ENCODE measurements at places on chromosomes 11 and 22.
A peak's percentile ranks its signal among the peaks of the same experiment; 100 is the strongest.

- no peak for DNase-seq
Measured at GRCh38 chr11:25988178-25988577, 343.8 kb upstream of the ANO3 start.

DNA sequence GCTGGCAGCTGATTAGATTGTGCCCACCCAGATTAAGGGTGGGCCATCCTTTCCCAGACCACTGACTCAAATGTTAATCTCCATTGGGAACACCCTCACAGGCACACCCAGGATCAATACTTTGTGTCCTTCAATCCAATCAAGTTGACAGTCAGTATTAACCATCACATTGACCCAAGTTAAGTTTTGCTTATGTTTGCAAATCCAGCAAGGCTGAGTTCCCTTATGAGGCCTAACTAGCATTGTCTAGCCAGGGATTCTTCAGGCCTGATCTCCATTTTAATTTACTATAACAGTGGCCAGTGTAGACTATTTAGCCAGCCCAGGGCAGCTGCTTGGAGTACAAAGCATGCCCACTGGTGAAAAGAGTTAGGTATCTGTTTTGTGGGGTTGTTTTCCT lies 2.3 kb upstream of the KCTD14 start:
- DNase-seq = no peak

GRCh38 chr11:66022401-66023185 lies 3.7 kb downstream of the CATSPER1 start:
- DNase-seq = peak; percentile 72

GRCh38 chr11:124329787-124330478 lies 9.9 kb upstream of the OR8D2 start:
- no peak for DNase-seq

DNA sequence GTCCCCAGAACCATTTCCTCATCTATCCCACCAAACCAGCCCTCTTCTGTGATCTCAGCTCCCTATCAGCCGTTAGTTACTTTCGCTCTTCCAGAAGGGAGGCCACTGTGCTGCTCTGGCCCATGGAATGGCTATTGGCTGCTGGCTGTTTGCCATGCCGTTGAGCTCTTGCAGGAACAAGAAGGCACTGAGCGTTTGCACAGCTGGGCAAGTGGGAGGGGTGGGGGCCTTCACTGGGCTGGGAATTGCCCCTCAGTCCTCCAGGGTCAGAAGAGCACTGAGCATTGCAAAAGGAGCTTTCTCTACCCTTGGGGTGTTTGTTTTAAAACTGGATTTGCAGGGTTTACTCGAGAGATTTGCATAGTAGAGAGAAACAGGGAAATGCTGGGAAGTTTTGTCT lies 129.0 kb upstream of the PARVA start:
- peak; percentile 35 for DNase-seq

DNA sequence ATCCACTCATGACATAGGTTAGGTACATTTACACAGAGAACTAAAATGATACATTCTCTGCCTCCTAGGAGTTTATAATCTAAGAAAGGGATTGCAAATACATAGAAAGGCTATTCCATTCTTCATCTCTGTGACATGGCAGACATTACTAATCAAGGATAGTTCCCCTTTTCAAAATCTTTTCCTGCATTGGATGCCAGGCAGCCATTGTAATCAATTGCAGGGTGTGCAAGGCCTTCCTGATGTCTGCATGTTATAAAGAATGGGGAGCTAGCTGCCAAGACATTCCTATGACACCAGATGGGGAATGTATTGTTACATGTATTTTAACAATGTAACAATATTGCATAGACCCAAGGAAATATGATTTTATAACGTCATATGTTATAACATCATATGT lies 82.0 kb downstream of the KIRREL3 start:
- peak; percentile 26 for DNase-seq

- DNase-seq = peak; percentile 15
Measured at GRCh38 chr22:25451480-25452114, 112.9 kb upstream of the GRK3 start.

DNA sequence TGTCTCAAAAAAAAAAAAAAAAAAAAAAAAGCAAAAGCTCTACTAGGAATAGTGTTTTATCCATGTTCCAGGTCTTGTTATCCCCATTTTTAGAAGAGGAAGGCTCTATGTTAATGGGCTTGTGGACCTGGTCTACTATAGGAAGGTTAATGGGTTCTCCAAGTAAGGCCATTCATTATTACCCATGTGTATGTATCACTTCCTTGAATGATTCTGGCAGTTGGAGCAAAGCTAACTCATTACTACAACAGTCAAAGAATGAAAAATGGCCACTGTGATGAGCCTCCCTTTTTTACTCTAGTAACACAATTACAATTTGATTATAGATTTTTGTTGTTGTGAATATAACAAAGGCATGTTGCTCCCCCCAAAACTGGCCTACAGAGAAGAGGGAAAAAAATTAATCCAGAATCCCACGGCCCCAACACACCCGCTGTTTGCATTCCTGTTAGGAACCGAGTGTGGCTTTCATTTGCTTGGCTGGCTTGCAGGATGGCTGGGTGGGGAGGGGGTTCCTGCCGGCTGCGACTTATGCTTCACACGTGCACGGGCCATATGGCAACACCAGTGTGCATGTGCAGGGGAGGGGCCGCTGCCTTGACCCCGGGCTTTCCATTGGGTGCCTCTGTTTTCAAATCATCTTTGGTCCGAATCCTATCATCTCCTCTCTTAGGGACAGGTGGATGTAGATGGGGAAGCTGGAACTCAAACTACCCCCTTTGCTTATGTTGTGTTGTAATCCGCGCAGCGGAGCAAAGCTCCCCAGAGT lies 148.8 kb downstream of the HIPK3 start:
- DNase-seq = no peak

DNA sequence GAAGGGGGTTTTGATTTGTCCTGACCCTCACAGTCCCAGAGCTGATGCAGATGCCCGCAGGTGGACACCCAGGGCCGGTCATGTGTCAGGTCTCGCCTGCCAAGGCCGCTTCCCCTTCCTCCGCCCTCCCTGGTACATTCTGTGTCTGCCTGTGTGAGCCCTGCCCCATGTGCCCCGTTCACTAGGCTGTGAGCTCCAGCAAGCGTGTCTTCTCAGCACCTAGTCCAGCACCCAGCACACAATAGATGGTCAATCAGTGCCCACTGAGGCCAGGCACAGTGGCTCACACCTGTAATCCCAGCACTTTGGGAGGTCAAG lies 29.9 kb upstream of the PPARA start:
- no peak for DNase-seq

- no peak for DNase-seq
Measured at GRCh38 chr11:128532572-128533091, 54.7 kb downstream of the ETS1 start.

- DNase-seq = no peak
Measured at GRCh38 chr11:74572349-74572748, 20.0 kb upstream of the POLD3 start.

DNA sequence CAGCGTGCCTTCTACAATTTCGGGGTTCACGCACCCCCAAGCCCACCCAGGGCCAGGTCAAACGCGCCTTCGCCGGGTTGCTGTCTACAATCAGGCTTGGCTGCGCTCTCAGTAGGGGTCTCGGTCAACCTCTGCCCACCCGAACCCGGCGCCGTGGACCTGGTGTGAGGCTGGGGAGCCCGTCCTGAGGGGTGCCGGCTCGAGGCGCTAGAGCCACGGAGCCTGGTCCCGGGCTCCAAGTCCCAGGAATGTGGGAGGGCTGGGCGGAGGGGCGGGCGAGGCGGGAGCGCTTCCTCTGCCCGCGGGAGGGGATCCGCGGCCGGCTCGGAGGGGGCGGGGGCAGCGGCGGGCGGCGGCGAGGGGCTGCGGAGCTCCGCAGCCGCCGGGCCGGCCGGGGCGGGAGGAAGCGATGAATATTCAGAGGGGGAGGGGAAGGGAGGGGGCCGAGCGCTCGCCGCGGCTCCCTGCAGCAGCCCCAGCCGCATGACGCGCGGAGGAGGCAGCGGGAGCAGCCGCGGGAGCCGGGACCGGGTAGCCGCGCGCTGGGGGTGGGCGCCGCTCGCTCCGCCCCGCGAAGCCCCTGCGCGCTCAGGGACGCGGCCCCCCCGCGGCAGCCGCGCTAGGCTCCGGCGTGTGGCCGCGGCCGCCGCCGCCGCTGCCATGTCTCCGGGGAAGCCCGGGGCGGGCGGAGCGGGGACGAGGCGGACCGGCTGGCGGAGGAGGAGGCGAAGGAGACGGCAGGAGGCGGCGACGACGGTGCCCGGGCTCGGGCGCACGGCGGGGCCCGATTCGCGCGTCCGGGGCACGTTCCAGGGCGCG lies at the start of gene PTPRJ:
Gene PTPRJ, plus strand, starts transcription at position 472 of the 819 bp plus-strand sequence. CDS start 354 bp downstream, outside the sequence.
- DNase-seq = peak; percentile 83

DNA sequence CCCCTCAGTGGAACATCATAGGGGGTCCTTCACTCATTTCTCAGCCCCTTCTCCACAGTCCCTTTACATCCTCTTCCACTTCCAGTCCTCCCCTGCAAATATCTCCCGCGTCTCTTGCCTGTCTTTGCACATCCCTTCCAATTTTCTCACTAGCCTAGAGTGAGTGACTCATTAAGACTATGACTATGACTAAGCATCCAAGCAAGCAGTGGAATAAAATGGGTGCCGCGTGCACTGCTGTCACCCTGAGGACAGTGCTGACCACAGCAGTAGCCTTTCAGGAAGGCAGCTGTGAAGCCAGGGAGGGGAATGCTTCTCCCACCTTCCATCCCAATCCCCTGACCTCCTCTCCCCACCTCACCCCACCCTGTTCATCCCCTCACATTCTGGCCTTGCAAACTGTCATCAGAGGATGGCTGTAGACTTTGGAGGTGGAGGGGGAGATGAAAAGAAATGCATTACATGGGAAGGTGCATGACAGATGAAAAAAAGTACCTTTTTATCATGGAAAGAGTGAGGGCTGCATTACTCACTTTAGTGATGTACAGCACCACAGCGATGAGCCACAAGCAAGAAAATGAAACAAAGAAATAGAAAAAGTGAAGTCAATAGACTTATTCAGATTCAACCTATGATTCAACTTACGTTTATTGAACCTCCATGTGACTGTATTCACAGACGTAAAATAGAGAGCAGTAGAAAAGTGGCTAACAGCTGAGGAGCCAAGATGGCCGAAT lies 948.2 kb downstream of the NTM start:
- DNase-seq = peak; percentile 48

DNA sequence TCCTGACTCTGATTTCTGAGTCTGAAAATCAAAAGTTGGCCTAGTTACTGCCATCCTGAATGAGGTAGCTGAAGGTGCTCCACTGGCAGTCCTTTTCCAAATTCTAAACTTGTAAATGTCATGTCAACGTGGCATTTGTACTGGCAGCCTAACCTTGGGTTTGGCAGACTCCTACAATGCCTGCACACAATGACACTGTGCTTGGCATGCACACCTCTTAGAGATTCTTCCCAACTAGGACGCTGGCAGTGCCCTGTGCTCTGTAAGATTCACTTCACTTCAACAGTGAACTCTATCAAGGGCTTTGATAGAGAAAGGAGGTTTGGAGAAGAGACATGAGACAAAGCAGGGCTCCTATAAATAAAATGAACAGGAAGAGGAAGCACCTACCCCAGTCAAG lies 21.9 kb upstream of the PPP2R1B start:
- DNase-seq = no peak

DNA sequence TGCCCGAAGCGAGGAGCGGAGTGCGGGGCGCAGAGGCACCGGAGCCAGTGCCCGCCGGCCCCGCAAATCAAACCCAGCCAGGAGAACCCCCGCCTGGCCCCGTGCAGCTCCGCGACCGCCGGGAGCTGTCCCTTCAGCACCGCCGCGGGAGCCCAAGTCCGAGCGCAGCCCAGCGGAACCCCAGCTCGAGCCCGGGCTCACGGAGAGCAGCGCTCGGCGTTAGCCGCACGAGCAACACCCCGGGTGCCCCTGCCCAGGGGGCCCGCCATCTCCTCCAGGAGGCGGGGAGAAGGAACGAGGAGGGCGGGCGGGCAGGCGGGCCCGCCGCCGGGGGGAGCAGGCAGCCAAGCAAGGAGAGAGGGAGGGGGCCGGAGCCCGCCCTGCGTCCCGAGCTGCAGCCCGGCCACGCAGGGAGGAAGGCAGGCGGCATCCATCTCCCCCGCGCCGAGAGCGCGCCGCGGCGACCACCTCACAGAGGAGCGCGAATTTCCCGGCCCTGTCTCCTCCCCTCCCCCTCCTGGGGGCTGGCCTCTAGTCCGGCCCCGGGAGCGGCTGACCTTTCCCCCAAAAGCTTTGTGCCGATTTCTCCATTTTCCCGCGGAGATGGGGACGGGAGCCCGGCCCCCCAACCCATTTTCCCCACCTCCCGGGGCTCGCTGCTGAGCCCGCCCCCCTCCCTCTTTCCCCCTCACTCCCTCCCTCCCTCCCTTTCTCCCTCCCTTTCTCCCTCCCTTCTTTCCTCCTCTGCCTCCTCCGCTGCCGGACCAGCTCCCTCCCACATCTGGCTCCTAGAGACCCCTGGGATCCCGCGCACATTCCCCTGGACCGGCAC lies 621 bp downstream of the KCNC1 start:
- DNase-seq = peak; percentile 59

DNA sequence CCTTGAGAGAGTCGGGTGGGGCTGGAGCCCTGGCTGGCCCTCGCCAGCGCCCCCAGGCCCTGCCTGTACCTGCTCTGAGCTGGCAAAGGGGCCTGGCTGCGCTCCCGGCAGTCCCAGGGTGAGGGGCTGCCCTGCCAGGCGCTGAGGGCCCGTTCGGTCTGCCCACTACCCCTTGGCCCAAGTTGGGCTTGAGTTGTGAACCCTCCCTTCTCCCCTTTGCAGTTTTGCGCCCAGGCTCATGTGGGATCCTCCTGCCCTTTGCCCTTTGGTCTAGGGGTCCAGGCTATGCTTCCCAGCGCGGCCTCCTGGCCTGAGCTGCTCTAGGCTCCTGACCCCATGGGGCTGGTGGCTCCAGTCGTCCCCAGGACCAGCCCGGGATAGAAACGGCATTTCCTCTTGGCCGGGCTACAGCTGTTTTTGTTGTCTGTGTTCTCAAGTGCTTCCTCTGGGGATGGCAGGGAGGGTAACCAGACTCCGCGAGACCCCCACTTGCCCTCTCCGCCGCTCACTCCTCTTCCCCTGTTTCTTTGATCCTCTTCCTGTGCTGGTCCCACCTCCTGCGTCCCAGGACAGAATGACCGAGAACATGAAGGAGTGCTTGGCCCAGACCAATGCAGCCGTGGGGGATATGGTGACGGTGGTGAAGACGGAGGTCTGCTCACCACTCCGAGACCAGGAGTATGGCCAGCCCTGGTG lies 34.9 kb downstream of the PRDM11 start:
- no peak for DNase-seq

GRCh38 chr22:20829491-20830134 lies 29.0 kb downstream of the PI4KA start:
- DNase-seq = no peak

GRCh38 chr22:50432131-50432876 lies 42.5 kb downstream of the SBF1 start:
- DNase-seq = no peak
